Stimulated activated CD4-positive, alpha-beta T cell treated with anti-CD3 and anti-CD28 coated beads, Interleukin-12 subunit alpha, Interleukin-12 subunit beta, amount 100 ng/mL, for 48 hours (primary cell): ENCODE measurements at places on chromosomes 13 and 19.

- DNase-seq, result peak; percentile 53
Observed at GRCh38 chr19:41753159-41753558, 2.2 kb upstream of the CEACAM6 start.

- no peak for DNase-seq
Observed at GRCh38 chr19:33370783-33371182, 2.7 kb upstream of the CEBPG start.

DNA sequence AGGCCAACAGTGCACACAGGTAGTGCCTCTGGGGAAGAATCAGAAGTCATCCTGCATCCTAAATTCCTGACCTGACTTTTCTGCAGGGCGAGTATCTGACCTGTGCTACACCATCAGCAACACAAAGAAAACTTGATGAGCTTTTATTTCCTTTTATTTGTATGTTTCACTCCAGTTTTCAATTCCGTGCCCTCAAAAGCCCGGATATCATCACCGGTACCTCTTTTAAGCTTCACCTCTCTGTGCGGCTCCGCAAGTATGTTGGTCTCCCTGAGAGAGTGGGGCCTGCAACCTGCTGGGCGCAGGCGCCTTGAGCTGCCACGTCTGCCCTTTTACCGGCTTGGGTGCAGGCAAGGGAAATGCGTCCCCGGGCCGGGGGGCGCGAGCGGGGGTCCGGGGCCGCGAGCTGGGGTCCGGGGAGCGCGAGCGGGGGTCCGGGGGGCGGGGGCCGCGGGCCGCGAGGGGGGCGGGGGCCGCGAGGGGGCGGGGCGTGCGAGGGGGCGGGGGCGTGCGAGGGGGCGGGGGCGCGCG, 4.3 kb upstream of the DUXA start:
- no peak for DNase-seq

- DNase-seq, result no peak
Observed at GRCh38 chr19:49490287-49491029, 3.0 kb downstream of the RPL13A start.

- DNase-seq, result no peak
Observed at GRCh38 chr13:59211606-59212005, 952.1 kb downstream of the DIAPH3 start.

DNA sequence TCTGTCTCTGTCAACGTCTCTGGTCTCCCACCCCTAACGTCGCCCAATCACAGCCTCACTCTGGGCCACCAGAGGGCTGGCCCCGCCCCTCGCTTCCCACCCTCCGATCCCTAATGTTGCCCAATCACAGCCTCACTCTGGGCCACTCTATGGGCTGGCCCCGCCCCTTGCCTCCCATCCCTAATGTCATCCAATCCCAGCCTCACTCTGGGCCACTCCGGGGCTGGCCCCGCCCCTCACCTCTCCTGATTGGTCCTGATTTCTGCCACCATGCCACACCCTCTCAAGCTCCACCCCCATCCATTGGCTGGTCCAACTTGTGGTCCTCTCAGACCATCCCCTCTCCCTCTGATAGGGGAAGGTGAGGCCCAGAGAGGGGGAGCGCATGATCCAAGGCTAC, 24.9 kb downstream of the CELF5 start:
- no peak for DNase-seq

DNA sequence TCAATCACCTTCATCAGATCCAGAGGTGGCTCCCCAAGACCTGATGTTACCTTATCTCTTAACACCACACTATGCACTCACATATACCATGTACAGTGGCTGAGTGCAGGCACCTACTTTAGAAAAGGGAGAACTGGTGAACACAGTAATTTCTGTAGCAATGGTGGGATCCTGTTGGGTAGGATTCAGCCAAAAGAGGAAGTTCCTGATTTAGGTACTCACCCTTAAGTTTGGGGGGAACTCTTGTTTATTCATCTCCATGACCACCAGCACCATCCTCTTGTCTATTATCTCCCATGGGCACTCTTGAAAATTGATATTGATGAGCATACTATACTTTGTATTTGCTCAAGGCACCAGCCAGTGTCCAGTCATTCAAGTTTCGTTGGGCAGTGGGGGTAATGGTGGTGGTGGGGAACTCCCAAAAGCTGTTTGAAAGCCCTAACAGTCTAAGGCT, 324.4 kb downstream of the LMO7 start:
- DNase-seq, result no peak
